T1000 (cell line): ENCODE measurements at places on chromosomes 6 and 20.

DNA sequence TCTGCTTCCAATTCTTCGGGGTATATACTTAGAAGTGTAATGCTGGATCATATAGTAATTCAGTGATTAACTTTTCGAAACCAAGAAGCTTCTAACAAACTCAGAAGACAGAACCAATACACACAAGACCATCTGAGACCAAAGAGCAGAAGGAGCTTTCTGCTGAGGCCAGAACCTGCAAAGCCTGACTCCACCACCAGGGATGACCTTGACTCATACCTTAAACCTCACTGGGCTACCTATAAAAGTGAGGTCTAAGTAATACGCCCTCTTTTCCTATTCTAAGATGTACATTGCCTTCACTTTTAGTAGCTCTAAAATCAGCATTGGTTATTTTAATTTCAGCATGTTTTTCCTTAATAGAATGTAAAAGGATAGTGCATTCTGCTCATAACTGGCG lies 84.8 kb downstream of the FOXF2 start:
- no peak for DNase-seq

DNA sequence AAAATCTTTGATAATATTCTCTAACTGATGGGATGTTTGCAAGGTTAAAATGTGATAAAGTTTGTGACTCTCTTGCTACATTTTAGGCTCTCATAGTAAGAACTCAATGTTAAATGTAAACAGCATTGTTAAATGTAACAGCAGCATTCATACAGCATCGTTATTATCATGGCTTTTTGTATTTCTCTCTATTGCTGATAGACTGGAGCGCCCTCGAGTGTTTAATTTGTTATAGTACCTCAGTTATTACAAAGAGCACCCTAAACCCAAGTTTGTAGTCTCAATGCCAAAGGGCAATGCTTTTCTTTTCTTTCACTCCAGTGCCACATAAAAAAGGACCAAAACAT lies 14.9 kb upstream of the TTPAL start:
- no peak for DNase-seq

- no peak for DNase-seq
Observed at GRCh38 chr6:56230976-56231566, 16.3 kb downstream of the COL21A1 start.

DNA sequence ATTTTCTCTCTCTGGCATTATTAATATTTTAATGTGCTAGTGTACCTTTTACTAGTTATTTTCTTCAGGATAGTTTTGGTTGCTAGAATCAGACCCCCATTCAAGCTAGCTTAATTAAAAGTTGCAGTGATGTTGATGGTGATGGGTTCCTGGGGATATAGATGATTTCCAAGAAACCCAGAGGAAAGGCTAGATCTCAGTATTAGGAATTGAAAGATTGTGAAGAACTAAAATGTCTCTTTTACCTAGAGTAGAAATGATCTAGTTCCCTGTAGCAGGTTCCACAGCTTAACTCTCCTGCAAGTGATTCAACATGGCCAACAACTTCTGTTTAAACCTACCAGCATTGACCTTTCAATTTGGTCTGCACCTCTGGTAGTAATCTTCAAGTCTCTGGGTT lies 78.6 kb downstream of the DOK5 start:
- no peak for DNase-seq

DNA sequence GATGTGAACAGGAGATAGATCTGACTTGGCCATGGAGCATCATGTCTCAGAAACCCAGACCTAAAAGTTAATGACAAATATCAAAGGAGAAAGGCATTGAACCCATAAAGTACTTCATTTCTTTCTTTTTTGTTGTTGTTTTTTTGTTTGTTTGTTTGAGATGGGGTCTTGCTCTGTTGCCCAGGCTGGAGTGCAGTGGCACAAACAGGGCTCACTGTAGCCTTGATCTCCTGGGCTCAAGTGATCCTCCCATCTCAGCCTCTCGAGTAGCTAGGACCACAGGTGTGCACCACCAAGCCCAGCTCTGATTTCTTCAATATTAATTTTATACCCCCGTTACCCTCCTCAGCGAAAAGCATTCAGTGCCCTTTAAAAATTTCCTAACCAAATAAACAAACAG lies 45.8 kb downstream of the KIF16B start:
- DNase-seq, result no peak

- DNase-seq, result peak; percentile 17
Observed at GRCh38 chr6:103177791-103178190, 1681.9 kb downstream of the HACE1 start.

DNA sequence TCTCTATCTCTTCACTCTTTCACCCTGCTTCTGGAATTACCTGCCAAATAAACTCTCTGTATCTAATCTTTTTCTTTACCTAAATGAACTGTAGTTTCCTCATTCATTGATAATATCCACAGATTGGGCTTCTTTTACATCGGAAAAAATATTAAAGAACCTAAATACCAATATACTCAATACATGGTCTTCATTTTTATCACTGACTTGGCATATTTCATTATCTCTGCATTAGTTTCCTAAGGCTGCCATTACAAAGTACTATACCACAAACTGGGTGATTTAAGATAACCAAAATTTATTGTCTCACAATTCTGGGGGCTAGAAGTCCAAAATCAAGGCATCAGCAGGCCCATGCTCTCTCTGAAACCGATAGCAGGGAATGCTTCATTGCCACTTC lies 411.9 kb upstream of the SPTLC3 start:
- DNase-seq, result no peak

GRCh38 chr6:152472325-152472724 lies 164.8 kb downstream of the SYNE1 start:
- no peak for DNase-seq
